ENCODE measurements at places on chromosomes 11 and 22.

- DNase-seq = no peak
Observed at GRCh38 chr11:58905011-58905720, 34.1 kb upstream of the GLYATL1 start.

DNA sequence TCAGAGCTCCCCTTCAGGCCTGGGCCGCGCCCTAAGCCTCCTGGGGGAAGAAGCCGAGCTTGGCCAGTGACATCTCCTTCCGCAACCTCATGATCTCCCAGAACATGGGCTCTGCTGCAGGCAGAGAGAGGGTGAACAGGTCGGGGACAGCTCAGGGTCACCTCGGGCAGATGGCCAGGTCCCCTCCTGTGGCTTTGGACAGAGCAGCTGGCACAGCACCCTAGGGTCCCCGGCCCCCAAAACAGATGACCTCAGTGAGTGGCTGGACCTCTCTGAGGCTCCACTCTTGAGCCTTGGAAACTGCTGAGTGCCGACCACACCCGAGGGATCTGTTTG is 6.9 kb upstream of the FADS3 start:
- no peak for DNase-seq

DNA sequence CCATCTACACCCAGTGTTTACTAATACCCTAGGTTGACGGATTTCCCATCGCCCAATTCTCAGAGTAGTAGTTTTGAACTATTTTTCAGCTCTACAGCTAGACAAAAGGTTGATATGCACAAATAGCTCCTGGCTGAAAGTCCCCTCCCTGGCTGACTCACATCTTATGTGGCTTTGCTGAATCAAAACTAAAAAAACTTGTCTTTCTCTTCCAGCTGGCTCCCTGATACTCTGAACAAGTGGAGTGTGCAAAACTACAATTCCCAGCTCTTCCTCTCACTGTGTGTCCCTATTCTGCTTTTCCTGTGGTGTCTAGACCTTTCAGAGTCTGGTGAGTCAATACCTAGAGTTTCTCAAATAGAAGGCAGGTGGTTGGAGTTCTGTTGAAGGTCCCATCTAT is 12.7 kb upstream of the LARGE1 start:
- DNase-seq = no peak

DNA sequence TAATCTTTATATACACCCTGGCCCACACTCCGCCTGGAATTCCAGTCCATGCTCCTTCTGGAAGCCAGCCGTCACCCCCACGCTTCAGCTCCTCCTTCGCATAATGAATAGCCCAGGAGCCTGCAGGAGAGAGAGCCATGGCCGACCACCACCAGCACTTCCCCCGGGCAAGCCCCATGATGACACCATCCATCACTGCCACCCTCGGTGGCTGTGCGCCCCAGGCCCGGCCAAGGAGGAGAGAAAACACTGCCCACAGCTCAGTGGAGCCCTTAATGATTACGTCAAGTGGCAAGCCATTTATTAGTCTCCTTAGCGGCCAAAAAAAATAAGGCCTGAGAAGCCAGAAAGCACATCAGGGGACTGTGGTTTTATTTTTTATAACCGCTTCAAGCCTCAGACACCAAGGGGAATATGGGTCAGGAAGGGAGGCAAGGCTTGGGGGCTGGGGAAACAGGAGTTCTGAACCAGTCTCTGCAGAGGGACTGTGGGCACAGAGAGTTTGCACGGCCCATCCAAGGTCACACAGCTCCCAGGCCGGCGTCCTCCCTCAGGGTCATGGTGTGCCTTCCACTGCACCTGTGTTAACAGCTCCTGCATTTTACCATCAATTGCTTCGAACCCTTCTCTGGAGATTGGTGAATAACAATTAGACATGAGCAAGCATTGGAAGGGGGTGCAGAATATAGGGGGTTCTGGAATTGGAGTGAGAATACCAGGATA is 134.3 kb downstream of the MN1 start:
- DNase-seq = no peak

- no peak for DNase-seq
Observed at GRCh38 chr11:18704045-18704645, 5.6 kb downstream of the TMEM86A start.

GRCh38 chr11:40514124-40514523 is 945.3 kb downstream of the LRRC4C start:
- no peak for DNase-seq

- DNase-seq = no peak
Observed at GRCh38 chr11:102347462-102348370, 702 bp downstream of the BIRC2 start.

DNA sequence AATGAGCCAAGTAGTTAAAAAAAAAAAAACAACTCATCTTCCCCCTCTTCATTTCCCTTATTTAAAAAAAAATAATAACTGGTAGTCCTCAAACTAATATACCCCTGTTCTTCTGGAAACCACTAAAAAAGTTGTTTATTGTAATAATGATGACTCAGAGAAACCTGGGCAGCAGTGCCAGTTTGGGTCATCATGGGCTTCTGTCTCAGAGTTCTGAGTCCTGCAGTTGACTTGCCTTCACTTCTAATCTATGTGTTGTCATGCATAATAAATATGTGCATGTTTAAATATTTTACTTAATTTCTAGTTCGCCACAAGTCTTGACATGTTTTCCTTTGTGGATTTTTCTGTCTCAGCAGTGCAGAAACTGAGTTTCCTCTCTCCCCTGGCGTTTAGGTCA is 46.8 kb downstream of the PPP2R1B start:
- DNase-seq = no peak

GRCh38 chr11:105443623-105444022 is 166.2 kb upstream of the GRIA4 start:
- DNase-seq = no peak

- DNase-seq = no peak
Observed at GRCh38 chr11:3989921-3990290, 104.7 kb upstream of the RRM1 start.

DNA sequence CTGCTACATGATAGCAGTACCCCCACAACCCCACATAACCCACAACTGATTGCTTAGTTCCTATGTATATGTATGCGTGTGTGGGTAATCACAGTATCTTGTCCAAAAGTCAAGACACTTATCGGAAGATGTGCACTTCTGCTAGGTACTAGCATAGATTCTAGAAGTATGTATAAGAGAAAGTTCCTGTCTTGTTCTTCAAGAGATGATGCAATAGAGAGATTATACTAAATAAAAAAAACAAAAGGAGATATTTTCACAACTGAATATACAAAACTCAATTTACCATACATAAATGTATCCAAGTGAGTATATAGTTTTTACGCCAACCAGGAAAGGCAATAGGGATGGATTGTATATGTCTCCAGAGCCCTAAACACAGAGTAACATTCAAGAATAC is 112.0 kb downstream of the FCHSD2 start:
- no peak for DNase-seq

DNA sequence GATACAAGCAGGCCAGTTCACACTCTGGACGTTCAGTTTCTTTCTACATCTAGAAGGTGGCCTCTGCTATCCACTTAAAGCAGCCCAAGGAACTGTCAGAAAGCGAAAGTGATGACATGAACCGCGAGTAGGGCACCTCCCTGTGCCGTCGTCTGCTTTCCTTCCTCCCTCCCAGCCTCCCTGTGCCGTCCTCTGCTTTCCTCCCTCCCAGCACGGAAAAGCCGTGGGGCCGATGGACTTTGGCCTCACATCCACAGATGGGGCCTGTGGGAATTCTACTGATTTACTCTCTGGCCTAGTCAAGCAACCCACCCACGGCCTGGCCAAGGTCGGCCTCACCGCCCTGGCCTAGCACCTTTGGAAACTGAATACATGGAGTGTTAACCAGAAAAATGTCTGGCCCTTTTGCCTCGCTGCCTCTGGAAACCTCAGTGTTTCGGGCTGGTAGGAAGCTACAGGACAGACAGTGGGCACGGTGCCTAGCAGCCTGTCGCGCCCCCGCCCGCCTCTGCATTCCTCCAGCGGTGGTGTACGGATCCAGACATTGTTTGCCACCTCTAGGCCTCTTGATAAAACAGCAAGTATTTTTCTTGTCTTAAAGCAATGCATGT is 14.2 kb downstream of the PEX26 start:
- DNase-seq = no peak

- DNase-seq = no peak
Observed at GRCh38 chr11:5277807-5278382, 8.2 kb upstream of the HBE1 start.

GRCh38 chr11:14499178-14499559 is 442 bp downstream of the COPB1 start:
- DNase-seq = peak; percentile 18

- DNase-seq = no peak
Observed at GRCh38 chr22:27474711-27475547, 326.6 kb downstream of the MN1 start.

DNA sequence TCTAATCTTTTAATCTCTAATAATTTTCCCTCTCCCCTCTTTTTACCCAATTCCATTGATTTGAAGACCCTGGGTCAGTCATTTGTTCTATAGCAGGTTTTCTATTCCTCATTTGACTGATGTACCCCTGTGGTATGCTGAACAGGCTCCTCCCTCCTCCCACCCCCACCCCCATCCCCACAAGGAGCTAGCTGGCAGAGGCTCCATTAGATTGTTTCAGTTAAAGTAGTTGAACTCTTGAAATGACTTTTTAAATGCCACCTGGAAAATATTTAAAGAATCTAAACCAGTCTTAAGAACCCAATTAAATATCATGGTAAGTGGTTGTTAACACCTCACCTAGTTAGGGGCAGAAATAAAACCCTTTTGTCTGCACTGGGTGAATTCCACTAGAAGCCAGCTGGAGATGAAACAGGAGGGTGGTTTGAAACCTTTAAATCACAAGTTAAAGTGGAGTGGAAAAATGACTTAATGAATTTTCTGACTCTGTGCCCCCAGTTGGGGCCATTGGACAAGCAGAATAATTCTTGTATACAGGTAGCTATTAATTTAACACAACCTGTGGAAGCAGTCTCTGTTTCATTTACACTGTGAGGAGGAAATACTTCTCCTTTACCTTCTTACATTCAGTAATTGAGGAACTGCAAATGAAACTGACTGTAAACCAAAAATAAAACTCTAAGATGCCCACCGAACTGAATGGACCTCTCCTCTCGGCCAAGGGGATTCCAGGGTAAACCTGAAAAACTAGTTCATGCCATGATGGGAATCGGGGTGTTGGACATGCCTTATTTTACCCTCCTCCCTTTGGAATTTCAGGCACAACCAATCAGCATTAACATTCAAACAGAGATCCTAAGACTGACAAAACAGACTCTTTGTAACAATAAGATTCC is 30.7 kb downstream of the PRR5L start:
- DNase-seq = no peak

- no peak for DNase-seq
Observed at GRCh38 chr11:35178067-35178805, 39.3 kb downstream of the CD44 start.

- no peak for DNase-seq
Observed at GRCh38 chr11:33133761-33134160, 27.5 kb downstream of the CSTF3 start.

- DNase-seq = no peak
Observed at GRCh38 chr22:22954656-22955055, 67.0 kb downstream of the IGLL5 start.

DNA sequence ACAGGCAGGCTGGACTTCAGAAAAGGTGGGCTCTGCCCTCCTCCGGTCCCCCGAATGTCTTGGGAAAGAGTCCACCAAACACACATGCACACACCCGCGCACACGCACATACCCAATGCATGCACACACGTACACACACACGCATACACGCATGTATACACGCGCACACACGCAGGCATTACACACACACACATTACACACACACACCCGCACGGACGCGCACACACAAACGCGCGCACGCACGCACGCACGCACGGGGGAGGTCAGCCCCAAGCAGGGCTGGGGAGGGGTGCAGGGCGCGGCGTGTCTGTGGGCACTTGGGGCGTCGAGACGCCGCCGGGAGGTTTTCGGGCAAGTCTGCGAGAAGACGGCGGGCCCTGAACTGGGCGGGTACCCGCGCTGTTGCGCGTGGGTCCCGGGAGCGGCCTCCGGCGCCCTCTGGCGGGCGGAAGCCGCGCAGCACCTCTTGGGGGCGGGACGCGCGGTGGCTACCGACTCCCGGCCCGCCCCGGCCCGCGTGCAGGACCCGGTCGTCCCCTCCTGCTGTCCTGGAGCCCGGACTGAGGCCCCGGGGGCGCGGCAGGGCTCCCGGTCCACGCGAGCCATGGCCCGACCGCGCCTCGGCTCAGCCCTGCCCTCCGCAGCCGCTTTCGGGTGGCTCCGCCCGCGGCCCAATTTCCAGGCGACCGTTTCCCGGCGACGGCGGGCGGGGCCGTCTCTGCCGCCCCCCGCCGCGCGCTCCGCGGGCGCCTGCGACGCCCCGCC is 3.6 kb downstream of the SEPTIN5 start:
- peak; percentile 51 for DNase-seq

DNA sequence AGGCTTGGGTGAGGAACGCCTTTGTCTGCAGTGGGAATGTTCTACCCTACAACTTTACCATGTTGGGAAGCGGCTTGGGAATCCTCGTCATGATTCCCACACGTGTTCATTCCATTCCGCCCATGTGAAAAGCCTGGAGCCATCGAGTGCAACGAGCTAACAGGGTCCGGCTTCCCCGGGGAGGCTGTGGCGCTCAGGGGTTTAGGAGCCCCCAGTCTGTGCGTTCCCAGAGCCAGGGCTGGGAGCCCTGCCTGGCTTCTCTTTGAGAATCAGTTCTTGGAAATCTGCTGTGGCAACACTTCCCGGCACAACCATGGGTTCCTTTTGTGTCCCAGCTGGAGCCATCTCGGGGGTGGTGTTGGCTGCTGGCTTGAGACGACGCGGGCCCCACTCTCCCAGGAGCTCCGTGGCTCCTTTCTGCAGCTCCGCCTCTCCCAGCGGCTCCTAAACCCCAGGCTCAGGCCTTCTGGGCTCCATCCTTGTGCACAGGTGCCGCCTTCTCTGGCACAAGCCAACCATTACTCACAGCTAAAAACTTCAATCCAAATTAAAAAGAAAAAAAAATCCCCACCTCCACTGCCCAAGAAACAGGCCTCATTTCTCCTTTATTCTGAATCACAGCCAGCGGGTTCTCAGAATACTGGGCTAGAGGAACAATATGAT is 18.7 kb upstream of the PPFIA1 start:
- DNase-seq = no peak

DNA sequence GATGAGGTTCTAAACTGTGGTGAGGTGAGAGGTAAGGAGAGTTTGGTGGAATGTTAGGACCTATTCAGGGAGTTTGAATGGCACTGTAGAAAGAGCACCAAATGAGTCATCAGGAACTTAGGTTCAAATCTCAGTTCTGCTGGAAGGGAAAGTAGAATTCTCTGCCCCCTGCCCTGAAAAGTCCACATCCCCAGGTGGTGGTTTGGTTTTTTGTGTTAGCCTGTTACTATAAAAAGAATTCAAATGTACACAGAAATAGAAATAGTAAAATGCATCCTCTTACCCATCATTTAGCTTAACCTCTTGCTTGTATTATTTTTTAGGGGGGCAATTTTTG is 20.2 kb downstream of the PPFIBP2 start:
- no peak for DNase-seq
